ENCODE measurements at places on chromosomes 6 and 20.
A peak's percentile ranks its signal among the peaks of the same experiment; 100 is the strongest.

- no peak for DNase-seq
Observed at GRCh38 chr6:108291091-108291490, 3.8 kb upstream of the AFG1L start.

DNA sequence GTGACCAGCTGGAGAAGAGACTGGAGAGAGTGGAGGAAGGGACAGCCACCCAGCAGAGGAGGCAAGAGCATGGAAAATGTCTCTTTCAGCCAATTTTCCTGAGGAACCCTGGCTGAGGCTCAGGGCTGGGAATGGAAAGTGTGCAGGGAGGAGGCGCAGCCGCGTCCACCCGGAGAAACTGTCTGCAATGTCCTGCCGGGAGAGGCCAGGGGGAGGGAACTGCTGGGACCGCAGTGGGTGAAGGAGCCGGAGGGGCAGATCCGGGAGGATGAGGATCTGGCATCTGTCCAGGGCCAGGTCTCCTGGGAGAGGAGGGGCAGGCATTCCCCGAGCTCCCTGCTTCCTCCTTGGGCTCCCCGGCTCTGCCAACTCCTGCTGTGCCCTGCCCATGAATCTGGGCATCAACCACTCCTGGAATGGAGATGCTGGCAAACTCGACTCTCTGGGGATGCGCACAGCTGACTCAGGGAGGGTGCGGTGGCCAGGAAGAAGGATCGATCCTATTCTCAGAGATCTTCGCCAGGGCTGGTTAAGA, 17.4 kb upstream of the HM13 start:
- DNase-seq, result no peak

DNA sequence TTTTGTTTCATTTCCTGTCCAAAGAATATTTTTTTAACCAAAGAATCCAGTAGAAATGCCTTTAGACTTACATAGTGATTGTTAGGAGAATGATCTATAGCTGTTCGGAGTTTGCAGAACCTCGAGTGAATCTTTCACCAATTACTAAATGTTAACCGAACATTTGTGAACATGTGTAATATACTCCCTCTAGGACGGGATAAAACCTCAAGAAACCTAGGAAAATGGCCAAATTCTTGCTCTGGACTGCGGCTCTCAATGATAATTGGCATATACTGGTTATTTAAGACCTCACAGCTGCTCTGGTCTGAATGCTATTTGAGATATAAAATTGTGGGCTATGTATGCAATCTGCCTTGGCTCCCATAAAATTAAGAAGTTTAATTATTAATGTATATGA, 137.1 kb downstream of the PACRG start:
- DNase-seq, result no peak

DNA sequence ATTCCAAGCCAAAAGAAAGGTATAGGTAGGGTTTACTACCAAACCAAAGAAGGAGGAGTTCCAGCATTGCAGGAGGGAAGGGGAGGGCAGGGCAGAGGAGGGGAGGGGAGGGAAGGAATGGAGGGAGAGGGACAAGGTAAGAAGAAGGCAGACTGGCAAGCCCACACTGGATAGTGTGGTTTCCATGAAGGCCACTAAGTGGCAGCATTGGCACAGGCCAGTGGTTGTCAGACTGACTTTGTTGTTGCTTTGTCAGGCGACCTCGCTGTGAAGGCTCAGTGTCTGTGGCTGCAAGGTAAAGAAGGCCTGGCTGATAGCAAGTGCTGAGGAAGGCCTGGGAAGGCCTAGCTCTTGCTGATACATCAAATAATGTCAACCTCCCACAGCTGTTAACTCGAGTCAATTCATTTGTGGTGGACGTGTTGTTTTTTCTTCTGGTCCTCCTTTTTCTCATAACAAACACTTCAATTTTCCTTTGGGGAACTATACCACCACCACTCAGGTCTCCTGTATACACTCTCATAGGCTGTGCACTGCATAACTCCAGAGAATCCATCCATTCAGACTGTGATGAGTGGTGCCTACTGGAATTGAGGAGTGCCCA, 7.7 kb upstream of the ZNF334 start:
- DNase-seq, result peak; percentile 21

- no peak for DNase-seq
Observed at GRCh38 chr20:11371831-11372230, 545.9 kb upstream of the BTBD3 start.

- no peak for DNase-seq
Observed at GRCh38 chr20:9374072-9374471, 140.3 kb upstream of the LAMP5 start.

GRCh38 chr20:4220756-4221155, 205.4 kb upstream of the RNF24 start:
- DNase-seq, result no peak

DNA sequence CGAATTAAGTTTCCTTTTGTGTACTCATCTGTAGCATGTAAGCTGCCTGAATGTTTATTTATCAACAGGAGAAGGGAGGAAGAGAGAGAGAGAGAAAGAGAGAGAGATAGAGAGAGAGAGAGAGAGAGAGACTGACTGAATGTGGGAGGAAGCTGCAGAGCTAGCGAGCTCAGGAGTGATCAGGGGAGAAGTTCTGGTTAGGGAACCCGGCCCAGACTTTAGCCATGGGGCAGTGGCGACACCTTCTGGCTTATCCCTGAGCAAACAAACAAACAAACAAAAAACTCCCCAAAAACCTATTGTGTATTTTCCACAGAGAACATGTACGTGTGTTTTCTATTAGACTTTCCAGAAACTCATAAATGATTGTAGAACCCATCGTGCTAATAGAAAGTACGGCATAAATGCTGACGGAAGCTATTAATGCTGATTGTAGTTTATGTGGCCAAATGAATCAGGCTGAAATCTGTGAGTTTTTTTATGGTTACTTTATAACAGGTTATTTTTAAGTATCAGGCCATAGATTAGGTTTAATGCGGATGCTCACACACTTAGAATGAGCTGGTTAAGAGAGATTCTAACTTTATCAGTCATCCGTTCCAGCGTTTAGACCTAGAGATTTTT, 92.8 kb downstream of the CLIC5 start:
- no peak for DNase-seq

- no peak for DNase-seq
Observed at GRCh38 chr6:141134723-141135122, 998.0 kb upstream of the GJE1 start.

DNA sequence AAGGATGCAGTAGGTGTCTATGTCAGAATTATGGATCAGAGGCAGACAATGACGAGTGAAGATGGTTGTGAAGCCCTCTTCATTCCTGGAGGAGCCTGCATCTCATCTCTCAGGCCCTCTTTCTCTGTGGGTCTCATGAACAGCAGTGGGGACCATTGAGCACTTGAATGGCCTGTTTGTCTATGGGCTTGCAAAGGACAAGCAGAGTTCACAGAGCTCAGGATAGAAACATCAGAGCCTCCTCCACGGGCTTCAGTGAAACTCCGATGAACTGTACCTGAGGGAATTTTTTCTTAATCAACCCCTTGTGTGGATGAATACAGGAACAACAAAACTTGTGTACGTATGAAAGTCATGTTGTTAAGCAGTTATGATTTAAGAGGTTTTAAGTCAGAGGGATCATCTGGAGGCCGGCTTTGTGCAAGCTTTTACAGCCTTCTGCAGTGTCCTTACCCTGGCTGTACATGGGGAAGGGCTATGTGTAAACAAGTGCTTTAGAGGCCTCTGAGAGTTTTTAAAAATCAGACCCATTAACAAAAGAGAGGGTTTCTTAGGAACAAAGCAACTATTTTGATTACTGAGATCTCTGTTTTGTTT, 29.7 kb upstream of the PI16 start:
- no peak for DNase-seq

DNA sequence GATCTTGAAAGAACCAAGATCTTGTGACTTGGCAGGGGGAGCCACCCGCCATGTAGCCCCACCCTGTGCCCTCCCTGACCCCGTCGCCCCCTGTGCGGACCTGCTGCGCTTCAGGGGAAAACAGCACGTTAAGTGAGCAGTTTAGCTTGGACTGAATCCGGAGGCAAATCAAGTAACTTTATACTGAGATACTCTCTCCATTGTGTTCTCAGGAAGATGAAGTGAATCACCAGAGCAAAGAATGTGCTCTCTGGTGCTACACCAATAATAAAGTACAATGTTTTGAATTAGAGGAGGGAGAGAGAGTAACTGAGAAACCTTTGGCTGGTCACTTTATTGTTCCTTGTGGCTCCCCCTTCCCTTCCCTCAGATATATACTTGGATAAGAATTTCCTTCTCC, 83.4 kb downstream of the TXNDC5 start:
- no peak for DNase-seq

DNA sequence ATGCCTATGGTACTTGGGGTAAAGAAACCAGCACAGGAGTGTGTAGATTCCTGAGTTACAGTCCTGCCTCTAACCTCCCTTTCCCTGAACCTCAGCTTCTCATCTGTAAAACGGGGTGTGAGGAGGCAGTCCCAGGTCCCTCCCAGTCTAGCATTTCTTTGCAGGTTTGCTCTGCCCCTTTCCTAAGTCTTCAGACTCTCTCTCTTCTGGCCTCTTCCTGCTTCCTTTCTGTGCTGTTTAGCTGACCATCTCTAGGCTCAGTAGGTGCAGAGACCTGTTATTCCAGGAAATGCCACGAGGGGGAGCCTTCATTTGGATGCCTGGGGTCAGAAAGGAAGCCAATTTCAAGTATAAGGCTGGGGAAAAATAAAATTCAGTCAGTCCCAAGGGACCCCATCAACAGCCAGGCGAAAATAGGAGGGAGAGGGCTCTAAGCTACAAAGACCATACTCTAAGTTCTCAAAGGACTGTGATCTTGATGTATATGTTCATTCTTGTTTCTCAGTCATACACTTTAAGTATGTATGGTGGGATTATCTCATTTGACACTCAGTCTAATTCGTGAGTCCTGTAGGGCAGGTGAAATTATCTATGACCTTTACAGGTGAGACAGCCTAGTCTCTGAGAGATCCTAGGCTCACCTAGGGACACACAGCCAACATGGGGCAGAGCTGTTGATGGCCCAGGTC, 89.1 kb downstream of the NCR2 start:
- peak; percentile 80 for DNase-seq

GRCh38 chr6:34223956-34224940, 12.4 kb upstream of the HMGA1 start:
- peak; percentile 84 for DNase-seq

DNA sequence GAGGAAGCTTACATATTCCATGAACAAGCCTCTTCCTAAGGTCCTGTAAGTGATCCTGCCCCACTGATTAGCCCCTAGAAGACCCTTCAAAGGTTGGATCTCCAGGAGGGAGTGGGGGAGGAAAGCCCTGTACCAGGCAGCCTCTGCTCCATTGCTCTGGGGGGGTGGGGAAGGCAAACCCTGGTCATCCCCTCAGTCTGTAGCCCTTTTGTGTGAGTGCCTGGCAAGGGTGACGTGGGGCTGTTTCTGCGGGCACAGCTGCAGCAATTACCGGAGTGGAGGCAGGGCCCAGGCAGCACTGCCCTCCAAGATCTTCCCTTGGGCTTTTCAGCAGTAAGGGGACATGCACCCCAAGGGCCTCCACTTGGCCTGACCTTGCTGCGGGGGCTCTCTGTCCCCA, at the start of gene MOG:
Gene MOG (plus strand): TSS at position 295 of the 400 bp plus-strand sequence. CDS start 118 bp downstream, outside the sequence.
- no peak for DNase-seq

DNA sequence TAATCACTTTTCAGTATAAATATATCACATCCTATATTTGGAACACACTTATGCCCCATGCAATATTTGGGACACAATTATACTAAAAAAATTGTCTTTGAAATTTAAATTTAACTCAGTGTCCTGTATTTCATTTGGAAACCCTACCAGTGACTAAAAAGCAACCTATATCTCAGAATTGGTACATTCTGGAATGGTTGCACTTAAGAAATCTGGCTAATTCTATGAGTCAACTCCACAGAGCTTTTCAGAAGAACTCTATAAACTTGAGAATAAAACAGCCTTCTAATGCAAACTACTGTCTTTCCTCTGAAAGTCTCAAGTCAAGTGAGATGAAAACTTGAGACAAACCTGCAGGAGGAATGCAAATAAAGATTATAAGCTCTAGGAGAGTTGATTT, 320.2 kb downstream of the MAFB start:
- DNase-seq, result no peak

DNA sequence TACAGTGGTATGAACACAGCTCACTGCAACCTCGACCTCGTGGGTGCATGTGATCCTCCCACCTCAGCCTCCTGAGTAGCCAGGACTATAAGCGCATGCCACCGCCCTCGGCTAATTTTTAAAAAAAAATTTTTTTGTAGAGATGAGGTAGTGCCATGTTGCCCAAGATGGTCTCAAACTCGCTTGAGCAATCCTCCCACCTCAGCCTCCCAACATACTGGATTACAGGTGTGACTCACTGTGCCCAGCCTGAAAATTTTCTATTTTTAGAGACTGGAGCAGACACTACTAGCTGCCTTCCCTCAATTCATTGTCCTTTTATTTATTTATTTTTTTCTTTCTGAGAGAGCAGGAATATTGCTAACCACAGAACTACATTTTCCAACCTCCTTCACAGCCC, 20.3 kb upstream of the GTF3C6 start:
- DNase-seq, result no peak

DNA sequence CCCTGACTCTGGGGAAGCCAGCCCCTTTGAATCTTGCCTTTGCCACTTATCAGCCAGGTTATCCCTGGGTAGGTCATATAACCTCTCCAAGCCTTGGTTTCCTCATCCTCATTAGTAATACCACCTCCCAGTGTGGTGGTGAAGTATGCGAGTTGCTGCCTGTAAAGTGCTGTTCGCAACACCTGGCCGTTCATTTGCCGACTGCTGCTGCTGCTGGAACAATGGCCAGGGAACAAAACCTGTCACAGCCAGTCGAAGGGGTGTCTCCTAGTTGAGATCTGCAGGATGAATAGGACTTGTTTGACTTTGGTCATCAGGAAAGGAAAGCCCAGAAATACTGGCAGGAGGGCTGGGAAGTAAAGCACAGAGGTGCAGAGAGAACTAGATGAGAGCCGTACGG, 6.1 kb downstream of the MANBAL start:
- DNase-seq, result no peak

- DNase-seq, result peak; percentile 15
Observed at GRCh38 chr6:2127484-2127911, 117.9 kb downstream of the GMDS start.

GRCh38 chr6:138588805-138589434, 89.6 kb upstream of the NHSL1 start:
- DNase-seq, result peak; percentile 19

DNA sequence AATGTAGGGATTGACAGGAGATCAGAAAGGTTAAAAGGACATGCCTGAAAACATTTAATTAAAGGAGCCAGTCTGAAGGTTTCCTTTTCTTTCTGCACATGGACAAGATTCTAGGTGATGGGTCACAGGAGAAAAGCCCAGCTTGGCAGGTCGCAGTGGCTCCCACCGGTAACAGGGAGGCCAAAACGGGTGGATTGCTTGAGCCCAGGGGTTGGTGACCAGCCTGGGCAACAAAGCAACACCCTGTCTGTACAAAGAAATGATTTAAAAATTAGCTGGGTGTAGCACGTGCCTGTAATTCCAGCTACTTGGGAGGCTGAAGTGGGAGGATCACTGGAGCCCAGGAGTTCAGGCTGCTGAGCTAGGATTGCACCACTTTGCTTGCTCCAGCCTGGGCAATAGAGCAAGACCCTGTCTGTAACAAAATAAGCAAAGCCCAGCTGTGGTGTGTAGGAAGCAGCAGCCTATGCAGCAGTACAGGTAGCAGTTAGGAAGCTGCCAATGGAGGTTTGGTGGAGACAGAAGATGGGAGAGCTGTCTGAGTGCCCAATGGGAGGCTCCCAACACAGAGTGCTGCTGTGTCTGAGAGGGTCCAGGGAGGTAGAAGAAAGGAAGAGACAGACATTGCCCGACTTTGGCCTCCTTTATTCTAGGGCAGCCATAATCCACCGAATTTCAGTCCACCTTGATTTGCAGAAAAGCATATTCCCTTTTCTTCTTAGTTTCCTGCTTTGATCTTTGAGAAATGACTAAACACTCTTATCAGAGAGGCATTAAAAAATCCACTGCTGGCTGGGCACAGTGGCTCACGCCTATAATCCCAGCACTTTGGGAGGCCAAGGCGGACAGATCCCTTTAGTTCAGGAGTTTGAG, 7.1 kb upstream of the AP5S1 start:
- no peak for DNase-seq
